ENCODE measurements at places on chromosomes 12 and 14. TPM values are rescaled to one million over a fixed set of nuclear protein-coding genes. Genes with fewer than 3 reads are reported as not detected.
A peak's percentile ranks its signal among the peaks of the same experiment; 100 is the strongest.

DNA sequence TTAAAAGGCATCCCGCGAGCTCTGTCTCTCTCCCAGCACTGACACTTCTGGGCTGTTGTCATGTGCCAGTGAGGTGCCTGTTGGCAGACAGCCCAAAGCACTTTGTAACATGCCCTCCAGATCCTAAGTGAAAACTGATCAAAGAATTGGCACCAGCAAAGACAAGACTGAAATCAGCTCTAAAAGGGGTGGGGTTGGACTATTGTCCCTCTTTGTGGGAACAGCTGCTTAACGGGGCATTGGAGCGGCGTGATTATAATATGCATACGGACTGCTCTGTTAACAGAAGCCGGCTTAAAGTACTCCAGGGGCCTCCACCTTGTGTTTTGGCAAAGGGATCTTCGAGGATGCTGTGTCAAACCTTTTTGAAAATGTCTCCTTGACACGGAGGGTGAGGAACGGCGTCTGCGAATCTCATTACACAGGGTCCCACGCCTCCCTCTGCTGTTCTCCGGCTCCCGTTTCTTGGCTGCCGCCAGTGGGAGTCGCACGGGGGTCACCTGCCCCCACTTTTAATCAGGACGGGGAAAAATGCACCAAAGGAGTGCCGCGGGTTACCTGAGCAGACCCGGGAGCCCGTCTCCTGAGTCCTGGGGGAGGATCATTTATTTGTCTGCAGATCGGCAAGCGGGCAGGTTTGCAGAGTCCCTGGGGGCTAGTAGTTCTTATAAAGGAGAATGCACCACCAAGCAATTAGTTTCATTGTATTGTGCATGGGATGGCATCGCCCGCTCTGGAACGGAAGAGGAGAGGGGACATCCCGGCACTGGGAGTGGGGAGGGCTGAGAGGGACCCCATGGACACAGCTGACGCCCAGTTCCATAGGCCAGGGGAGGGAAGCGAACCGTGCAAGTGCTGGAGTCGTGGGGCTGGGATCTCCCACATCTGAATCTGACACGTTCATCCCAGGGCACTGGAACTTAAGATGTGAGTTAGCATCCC is 44.3 kb downstream of the SPRING1 start:
- no peak for DNase-seq
- H3K36me3 ChIP-seq: no peaks in the 10 kb centered on the region
- no peak overlapping the region for H3K27ac ChIP-seq
- no peaks in the 10 kb centered on the region for H3K4me1 ChIP-seq

Gene SLC35E3
- 15.3 TPM for total RNA-seq

DNA sequence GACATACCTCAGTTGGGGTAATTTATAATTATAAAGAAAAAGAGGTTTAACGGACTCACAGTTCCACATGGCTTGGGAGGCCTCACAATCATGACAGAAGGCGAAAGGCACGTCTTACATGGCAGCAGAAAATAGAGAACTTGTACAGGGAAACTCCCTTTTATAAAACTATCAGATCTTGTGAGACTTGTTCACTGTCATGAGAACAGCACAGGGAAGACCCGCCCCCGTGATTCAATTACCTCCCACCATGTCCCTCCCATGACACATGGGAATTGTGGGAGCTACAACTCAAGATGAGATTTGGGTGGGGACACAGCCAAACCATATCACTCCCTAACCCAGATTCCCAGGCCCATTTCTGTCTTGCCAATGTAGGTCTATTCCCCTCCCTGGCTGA is 22.1 kb downstream of the MYO1H start:
- H3K27ac ChIP-seq: no peak overlapping the region
- H3K4me1 ChIP-seq: no peaks in the 10 kb centered on the region
- DNase-seq: no peak
- no peaks in the 10 kb centered on the region for H3K36me3 ChIP-seq

DNA sequence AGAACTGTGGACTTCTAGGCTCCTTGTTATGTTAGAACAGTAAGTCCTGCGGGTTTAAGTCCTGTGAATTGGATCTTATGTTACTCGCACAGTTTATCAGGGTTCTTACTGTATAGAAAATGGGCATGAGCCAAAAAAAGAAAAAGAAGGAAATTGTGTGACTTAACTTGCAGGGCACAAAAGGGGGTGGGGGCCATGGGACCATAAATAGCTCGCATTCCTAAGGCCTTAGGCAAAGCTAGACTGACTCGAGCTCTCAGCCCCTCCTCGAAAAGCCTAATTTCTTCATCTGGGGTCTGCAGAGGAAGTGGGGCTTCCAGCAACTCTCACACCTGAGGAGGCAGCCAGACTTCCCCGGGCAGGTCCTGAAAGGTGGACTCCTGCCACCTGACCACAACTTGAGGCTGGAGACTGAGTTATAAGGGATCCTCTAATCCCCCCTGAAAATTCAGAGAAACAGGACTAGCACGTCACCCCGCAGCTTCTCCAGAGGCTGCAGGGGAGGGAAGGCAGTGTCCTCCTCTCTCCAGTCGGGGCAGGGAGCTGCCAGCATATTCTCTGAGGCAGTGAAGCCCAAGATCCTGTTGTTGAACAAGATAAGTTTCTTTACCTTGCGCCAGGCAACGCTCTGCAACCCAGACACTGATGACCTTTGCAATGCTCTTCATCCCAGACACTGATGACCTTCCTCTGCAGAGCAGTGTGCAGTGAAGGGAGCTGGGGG is 280.5 kb downstream of the PCNX1 start:
- no peaks in the 10 kb centered on the region for H3K27me3 ChIP-seq
- H3K36me3 ChIP-seq: no peaks in the 10 kb centered on the region
- no peak overlapping the region for H3K4me3 ChIP-seq

Gene SLC38A6
- 46.8 TPM for total RNA-seq

DNA sequence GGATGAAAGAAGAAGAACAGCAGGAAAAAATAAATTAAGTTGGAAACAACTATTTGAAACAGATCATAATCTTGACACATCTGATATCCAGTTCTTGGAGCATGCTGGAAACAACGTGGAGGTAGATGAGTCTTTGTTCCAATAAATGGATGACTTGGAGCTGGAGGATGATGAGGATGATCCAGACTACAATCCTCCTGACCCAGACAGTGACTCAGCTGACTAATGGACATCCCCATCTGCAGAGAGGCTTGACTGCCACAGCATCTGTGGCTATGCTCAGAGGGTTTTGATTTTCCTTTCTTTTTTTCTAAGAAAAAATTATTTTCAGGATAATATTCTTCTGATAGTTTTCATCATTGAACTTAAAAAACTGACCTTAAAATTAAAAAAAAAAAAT is 6.2 kb upstream of the ZDHHC17 start:
- DNase-seq: no peak
- H3K27me3 ChIP-seq: no peaks in the 10 kb centered on the region
- H3K4me1 ChIP-seq: no peaks in the 10 kb centered on the region

Gene ASPG
- not detected for total RNA-seq

GRCh38 chr14:52780893-52781292 is 10.5 kb downstream of the GNPNAT1 start:
- no peak overlapping the region for H3K27ac ChIP-seq
- no peak for DNase-seq
- no peaks in the 10 kb centered on the region for H3K4me1 ChIP-seq

Gene TAS2R20
- 24.1 TPM for total RNA-seq

- no peaks in the 10 kb centered on the region for H3K4me1 ChIP-seq
- no peaks in the 10 kb centered on the region for H3K36me3 ChIP-seq
- H3K27me3 ChIP-seq: no peaks in the 10 kb centered on the region
- peak; percentile 9 for DNase-seq
Observed at GRCh38 chr14:101193845-101194372, 290.4 kb upstream of the RTL1 start.

- no peak overlapping the region for H3K4me3 ChIP-seq
- no peaks in the 10 kb centered on the region for H3K4me1 ChIP-seq
- H3K27me3 ChIP-seq: no peaks in the 10 kb centered on the region
- no peak for DNase-seq
Observed at GRCh38 chr12:21815306-21816062, 41.0 kb upstream of the KCNJ8 start.

- no peaks in the 10 kb centered on the region for H3K27me3 ChIP-seq
- H3K4me3 ChIP-seq: no peak overlapping the region
- no peaks in the 10 kb centered on the region for H3K4me1 ChIP-seq
- H3K27ac ChIP-seq: no peak overlapping the region
- no peak for DNase-seq
Observed at GRCh38 chr12:128047266-128048060, 219.5 kb upstream of the TMEM132C start.

DNA sequence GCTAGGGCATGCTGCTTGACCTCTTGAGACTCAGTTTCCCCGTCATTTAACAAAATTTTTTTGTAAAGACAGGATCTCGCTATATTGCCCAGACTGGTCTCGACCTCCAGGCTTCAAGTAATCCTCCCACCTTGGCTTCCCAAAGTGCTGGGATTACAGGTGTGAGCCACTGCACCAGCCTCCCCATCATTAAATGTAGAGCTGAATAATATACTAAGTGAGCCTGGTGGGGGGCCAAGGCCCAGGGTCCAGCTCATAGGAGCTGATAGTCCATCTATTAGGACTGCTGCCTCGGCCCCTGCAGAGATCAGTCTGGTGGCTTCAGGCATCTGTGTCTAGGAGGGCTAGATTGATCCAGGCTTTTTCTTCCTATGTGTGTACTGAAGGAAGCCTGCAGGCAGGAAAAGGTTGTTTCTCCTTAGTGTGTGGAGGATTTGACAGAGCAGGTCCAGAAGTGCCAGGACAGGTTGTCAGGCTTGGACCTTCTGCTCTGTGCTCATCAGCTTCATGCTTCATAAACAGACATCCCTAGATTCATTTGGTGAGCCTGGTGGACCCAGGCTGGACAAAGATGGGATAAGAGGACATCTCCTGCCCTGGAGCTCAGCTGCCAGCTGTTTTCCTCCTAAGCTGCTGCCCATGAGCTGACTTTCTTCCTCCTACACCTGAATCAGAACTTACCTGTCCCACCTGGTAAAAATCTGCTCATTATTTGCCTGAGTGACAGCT is 135.4 kb downstream of the ZFP36L1 start:
- no peaks in the 10 kb centered on the region for H3K36me3 ChIP-seq
- H3K27me3 ChIP-seq: no peaks in the 10 kb centered on the region
- DNase-seq: no peak
- H3K4me1 ChIP-seq: peaks cover 20% of the 10 kb centered on the region
- H3K4me3 ChIP-seq: no peak overlapping the region

DNA sequence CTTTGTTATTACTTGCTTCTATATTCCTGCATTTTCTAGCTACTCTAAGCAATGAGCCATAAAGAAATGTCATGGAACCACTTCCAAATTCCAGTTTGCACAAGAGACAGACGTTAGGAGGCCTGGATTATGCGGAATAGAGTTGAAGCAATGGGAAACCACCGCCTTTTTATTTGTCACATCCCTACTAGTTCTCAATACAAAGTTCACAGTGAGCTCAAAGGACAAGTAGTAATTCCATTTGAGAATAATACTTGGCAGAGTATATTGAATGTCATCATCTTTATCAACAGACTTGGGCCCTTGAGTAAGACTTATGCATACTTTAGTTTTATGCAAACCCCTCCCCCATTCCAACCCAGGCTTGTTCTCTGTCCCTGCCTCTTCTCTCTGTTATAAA is 3.7 kb upstream of the SLC15A5 start:
- no peak overlapping the region for H3K27ac ChIP-seq
- no peak overlapping the region for H3K4me3 ChIP-seq
- H3K27me3 ChIP-seq: no peaks in the 10 kb centered on the region
- H3K4me1 ChIP-seq: no peaks in the 10 kb centered on the region

DNA sequence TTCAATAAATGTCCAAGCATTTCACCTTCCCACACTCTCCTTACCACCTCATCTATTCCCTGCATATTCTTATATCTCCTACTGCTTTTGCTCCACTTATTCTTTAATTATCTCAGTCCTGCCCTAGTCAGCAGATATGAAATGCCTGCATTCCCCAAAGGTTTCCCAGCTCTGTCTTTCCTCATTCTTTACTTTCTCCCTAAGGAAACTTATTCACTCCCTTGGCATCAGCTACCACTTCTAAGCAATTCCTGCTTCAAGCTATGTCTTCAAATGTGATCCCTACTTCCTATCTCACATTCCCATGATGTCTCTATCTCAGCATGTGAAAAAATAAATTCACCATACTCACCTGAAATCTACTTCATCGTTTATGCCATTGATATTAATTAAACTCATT is 111.8 kb downstream of the CAPZA3 start:
- no peaks in the 10 kb centered on the region for H3K4me1 ChIP-seq
- no peaks in the 10 kb centered on the region for H3K27me3 ChIP-seq
- H3K4me3 ChIP-seq: no peak overlapping the region
- no peak overlapping the region for H3K27ac ChIP-seq
- no peak for DNase-seq
- H3K36me3 ChIP-seq: no peaks in the 10 kb centered on the region

DNA sequence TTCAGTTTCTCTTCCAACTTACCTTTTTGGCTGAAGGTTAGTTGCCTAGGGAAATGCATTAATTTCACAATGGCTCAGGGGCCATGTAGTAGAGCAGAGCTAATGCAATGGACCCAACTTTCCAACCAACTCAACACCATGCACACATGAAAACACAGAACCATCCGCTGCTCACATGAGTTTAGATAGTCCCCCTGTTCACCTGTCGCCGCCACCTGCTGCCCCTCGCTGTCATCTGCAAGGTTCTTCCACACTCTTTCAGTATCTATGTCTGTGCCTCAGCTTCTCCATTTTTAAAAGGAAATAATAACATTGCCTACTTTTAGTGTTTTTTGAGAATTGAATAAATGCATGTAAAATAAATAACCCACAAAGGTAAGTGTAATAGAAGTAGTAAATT is 585.6 kb downstream of the ETNK1 start:
- H3K27me3 ChIP-seq: no peaks in the 10 kb centered on the region
- DNase-seq: no peak
- no peak overlapping the region for H3K27ac ChIP-seq
- no peaks in the 10 kb centered on the region for H3K4me1 ChIP-seq
- no peak overlapping the region for H3K4me3 ChIP-seq

DNA sequence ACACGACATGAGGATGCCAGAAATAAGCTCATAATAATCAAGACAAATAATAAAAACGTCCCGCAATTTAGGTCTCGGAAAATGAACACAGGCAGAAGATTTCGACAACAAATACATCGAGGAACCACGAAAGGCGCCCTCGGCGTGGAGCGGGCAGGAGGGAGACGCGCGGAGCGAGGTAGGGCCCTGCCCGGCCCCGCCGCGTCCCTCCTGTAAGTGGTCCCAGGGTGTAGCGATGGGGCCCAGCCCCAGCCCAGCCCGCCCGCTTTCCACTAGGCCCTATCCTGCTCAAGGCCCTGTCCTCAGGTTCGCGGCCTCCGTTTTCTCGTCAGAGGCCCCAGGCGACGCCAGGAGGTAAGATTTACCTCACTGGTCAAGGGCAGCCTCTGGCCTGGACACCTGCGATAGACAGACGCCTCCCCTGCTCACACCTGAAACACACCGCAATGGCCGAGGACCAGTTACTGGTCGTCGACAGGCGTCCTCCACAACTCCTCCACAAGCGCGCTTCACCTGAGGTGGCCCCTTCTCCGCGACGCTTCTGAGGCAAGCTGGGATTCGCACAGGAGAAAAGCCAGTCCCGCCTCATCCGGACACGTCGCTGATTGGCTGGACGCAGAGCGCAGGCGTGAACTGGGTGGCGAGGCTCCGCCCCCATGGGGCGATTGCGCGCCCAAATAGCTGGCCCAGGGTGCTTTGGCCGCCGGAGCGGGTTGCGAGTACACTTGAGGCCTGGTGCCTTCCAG is at the start of gene SYCP3:
Gene SYCP3, minus strand, starts transcription at position 543 of the 746 bp plus-strand sequence. CDS start 1,527 bp downstream, outside the sequence.
- H3K27ac ChIP-seq: no peak within 1 kb of the TSS
- no peaks in the 10 kb centered on the region for H3K27me3 ChIP-seq
- no peak for DNase-seq

Gene PYM1
- 8.2 TPM for total RNA-seq

Gene OR6C2
- total RNA-seq: not detected

- H3K4me3 ChIP-seq: no peak overlapping the region
- no peak overlapping the region for H3K27ac ChIP-seq
- no peaks in the 10 kb centered on the region for H3K36me3 ChIP-seq
- DNase-seq: no peak
- no peaks in the 10 kb centered on the region for H3K4me1 ChIP-seq
Observed at GRCh38 chr12:131381716-131382430, 329.0 kb upstream of the SFSWAP start.

Data from uterus (tissue), 4 donors.